SK-N-DZ (cell line): ENCODE measurements at places on chromosomes 13 and 19.
A peak's percentile ranks its signal among the peaks of the same experiment; 100 is the strongest.

- DNase-seq = peak; percentile 50
These were observed at the start of gene MLNR for GRCh38 chr13:49220036-49220855. Gene MLNR, plus strand, starts transcription at chr13:49220338. Its CDS starts 0 bp downstream, at chr13:49220338.

GRCh38 chr19:56350416-56351045 lies 35.9 kb upstream of the ZSCAN5A start:
- DNase-seq = peak; percentile 22

DNA sequence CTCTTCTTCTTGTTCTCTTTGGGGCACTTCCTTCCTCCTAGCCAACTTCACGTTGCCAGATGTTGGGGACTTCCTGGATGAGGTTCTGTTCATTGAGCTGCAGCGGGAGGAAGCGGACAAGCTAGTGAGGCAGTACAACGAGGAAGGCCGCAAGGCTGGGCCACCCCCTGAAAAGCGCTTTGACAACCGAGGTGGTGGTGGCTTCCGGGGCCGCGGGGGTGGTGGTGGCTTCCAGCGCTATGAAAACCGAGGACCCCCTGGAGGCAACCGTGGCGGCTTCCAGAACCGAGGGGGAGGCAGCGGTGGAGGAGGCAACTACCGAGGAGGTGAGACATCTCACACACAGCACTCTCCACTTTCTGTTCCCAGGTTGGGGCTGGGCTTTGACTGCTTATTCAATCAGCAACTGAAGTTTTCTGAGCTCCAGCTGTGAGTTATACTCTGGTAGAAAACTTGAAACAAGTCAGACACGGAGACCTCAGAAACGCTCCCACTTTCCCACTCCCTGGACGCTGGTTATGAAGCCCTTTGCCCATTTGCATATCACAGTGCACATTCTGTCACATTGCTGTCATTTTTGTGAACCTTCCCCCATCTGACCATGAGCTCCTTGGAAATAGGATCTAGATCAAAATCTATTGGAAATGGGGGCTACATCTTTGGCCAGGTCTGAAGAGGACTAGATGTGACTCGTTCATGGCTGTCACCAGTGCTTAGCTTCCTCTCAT lies 7.2 kb upstream of the CCDC97 start:
- no peak for DNase-seq

DNA sequence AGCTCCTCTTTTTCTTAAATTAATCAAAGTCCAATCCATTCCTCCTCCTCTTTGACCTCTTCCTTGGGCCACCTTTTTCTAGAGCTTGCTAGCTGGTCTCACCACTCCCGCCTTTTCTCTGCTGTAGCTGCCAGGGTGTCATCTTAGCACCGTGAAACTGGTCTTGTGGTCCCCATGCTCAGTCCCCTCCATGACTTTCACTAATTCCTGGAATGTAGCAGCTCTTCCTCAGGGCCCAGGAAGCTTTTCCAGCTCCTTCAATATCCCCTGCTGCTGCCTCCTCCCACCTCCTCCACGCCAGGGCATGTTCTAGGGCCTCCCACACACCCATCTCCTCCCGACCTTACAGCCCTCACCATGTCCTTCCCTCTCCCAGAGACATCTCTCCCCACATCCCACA lies 222.2 kb downstream of the MYO16 start:
- DNase-seq = no peak

DNA sequence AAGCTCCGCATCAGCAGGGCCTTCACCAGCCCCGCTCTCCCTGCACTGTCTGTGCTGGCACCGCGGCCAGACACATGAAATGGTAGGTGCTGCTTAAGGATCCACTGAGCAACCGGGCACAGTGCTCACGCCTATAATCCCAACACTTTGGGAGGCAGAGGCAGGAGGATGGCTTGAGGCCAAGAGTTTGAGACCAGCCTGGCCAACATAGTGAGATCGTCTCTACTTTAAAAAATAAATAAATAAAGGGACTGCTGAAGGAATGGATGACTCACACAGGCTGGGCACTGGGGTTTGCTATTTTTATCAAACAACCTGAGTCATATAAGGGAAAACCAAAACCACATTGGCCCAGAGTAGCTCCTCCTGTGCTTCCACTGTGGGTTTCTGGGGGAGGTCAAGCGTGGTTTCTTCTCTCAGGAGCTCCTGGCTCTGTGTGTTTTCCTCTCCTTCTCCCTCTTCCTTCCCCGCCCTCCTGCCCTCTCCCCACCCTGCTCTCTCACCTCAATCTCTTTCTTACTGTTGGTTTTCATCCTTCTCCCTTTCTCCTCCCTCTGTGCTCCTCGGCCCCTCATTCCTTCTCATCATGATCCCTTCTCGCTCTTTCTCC lies 21.3 kb downstream of the VRK3 start:
- no peak for DNase-seq
